Tibial artery (tissue), 4 donors: ENCODE measurements at places on chromosomes 1 and 21.

DNA sequence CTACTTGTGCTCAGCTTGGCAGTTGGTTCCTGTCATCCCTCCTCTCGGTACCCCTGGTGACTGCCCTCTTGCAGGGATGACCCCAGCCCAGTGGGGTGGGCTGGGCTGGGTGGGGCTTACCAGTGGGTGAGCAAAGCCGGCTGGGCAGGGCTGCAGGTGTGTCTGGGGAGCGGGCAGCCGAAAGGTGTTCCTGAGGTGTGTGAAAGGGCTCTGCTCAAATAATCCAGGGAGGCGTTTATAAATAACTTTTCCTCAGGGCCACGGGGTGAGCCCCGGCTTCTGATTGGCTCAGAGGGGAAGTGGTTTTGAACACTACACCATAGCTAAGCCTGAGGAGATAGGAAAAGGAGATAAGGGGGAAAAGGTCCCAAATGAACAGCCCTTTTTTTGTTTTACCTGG is at the start of gene SLC26A9:
TSS of gene SLC26A9 (minus strand) at position 212 of the 400 bp plus-strand sequence. CDS start 7,636 bp downstream, outside the sequence.
- DNase-seq: no peak

DNA sequence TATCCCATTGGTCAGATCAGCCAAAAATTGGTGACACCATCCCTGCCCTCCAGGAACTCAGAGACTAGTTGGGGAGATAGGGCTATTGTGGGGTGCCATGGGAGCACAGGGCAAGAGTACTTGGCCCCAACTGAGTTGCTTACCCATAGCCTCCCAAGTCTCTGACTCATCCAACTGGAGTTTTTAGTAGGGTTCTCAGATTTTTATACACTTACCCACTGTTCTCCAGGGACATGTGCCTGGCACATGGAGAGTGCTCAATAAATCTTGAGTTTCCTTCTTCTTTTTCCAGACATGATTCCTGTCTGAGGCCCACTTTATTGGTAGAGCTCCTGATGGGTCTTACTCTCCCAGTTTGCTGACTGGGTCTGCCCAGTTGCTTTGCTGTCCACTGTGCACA is 56.7 kb downstream of the OVGP1 start:
- no peak for DNase-seq

DNA sequence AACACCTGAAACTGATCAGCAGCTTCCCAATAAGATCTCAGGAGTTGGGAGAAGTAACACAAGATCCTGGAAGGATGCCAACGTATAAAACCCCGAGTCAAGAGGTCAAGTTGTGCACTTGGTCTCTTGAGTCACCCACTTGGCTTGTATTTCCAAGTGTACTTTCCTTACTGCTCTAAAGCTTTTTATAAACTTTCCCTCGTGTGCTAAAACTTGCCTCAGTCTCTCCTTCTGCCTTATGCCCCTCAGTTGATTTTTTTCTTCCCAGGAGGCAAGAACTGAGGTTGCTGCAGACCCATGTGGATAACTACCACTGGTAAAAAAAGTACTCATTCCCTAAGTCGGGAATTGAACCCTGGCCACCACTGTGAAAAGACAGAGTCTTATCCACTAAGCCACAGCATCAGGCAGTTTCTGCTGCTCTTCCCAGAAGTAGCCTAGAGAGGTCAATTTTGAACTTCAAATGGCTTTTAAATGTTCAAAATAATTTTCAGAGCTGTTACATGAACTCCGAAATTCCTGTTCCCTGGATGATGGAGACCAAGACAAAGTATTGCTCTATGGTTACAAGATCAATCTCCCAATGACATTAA is 28.9 kb downstream of the ITLN2 start:
- no peak for DNase-seq

GRCh38 chr21:15080526-15080925 is 15.7 kb upstream of the NRIP1 start:
- no peak for DNase-seq

GRCh38 chr1:230509281-230509977 is 83.3 kb upstream of the PGBD5 start:
- DNase-seq: no peak

DNA sequence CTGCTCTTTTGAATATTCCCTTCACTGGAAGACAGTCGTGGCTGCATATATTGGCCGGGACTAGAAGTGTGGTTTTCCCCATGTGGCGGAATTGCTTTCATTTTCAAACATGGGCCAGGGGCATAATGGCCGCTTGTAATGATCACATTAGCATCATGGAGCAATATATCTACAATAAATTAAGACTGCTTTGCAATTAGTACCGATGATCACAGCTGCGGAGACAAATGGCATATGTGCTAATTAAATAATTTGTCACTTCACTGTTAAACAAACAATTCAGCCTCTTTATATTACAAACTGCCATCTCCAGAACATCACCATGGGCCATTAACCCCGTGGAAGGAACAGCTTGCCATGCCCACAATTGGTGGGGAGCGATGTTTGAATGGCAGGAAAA is 68.2 kb upstream of the OLIG2 start:
- DNase-seq: no peak
